ENCODE measurements at places on chromosomes 12 and 14. TPM values are rescaled to one million over a fixed set of nuclear protein-coding genes. Genes with fewer than 3 reads are reported as not detected.

DNA sequence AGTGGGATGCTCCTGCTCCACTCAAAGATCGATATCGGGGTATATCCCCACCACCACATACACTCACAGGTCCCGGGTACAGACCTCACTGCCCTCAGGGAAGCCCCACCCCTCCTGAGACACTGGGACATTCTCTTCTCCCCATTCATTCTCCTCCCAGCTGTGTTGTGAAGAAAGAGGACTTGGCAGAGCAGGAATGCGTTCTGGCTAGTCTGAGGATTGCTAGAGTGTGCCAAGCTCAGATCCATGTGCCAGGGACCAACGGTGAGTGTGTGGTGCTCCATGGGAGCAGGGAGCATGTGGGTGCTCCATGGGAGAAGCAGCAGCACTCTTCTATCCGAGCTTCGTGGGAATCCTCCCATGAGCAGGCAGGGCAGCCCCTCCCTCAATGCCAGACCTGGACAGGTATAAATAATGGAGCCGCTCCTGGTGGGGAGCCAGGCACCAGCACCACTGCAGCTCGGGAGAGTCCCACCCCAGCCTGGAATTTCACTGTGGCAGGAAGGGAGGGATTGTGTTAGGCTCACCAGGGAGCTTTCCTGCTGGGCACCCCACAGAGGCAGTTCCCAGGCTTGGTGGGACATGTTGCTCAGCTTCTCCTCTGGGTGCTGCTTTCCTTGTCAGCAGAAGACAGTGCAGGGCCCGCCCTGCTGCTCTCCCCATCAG is 2.3 kb upstream of the KRT5 start:
- no peak for DNase-seq

DNA sequence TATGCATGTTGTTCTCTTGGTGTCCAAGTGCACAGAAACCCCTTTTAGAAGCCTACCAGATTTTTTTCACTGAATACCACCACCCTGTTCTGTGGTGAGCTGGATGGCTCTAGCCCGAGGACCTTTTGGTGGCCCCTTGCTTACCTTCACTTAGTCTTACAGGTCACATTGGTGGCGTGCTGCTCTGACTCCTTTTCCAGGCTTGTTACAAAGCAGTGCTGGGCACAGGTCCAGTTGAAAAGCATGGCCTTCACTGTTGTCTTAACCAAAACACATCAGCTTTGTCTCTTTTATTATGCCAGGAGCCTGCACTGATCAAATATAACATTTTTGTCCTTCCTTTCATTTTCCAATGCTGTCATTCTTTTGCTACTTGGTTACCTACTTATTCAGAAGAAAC is 43.6 kb upstream of the ARHGAP5 start:
- no peak for DNase-seq

The ASPG gene
- total RNA-seq = not detected

- no peak for DNase-seq
These were observed 16.1 kb downstream of the TNFAIP2 start for GRCh38 chr14:103139132-103140025.

The TMEM229B gene
- total RNA-seq = 4.9 TPM

DNA sequence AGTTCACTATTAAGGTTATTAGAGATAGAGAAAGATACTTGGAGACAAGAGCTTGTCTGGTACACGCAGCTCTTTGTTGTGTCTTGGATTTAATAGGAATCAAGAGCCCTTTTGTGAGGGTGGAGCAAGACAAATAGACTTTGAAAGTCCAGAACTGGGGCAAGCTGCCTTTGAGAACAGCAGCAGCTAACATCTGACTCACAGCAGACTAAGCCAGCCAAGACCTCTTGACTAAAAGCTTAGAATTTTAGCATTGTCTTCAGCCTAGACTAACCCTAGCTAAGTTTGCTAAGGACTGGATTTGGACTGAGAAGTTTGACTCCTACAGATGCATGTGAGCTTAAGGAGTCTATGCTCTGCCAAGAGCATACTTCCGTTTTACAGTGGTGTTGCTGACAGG is 201.9 kb upstream of the RBM19 start:
- no peak for DNase-seq

DNA sequence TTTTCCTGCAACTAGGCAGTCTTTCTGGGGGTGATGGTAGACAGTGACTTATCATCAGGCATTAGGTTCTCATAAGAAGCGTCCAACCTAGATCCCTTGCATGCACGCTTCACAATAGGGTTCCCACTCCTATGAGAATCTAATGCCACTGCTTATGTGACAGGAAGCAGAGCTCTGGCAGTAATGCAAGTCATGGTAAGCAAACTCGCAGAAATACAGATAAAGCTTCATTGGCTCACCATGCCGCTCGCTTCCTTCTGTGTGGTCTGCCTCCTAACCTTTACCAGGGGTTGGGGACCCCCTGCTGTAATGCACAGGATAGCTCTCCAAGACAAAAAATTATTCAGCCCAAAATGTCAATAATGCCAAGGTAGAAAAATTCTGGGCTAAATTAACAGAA is 864.2 kb downstream of the TRHDE start:
- peak; percentile 41 for DNase-seq

DNA sequence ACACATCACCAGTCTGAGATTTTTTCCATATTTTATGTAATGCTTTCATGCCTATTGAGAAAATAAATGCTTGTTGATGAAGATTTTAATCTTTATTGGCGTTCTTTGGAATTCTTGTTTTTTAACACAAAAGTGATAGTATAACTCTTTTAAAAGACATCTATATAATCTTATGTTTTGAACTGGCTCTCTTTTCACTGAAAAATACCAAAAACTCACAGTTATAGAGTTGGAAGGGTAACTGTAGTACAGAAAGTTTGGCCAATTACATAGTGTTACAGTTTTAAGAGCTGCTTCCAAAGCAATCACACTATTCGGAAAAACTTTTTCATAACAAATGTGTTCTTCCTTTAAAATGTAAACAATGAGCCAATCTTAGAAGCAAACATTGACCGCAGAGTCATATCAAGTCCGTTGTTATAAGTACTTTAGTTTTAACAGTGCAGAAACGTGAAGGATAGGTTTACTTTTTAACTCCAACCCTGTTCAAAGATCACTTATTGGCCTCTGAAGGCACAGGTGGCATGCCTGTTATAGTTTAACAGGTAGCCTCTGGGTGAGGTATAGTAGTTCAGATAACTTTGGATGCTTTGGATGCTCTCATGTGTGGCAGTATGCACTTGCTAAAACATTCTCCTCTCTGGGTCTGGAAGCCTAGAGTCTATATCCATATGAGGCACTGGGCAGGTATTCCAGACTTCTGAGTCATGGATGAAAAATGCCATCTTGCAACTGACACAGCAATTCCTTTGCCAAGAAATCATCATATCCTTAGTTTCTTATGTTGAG is 12.1 kb upstream of the NTN4 start:
- peak; percentile 81 for DNase-seq

- DNase-seq = no peak
These were observed 62.3 kb downstream of the NIN start for GRCh38 chr14:50768680-50769079.

DNA sequence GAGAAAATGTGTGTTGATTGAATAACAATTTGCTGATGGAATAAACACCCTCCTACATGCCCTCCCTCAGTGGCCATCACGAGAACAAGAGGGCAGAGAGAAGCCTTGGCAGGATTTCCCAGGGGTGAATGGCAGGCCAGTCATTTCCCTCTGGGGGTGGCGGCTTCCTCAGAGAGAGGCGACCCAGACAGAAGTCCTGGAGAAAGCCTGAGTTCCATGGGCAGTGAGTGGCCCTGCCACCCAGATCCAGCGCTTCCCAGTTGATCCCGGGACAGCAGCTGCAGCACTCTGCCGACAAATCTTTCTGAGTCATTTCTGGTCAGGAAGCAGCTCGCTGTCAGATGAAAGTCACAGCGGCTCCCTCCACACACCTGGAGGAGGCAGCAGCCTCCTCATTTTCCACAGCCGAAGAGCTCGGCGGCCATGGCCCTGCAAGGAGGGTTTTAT is 123.0 kb downstream of the SCARB1 start:
- peak; percentile 59 for DNase-seq

GRCh38 chr14:69882116-69882864 is 3.1 kb downstream of the SMOC1 start:
- no peak for DNase-seq

DNA sequence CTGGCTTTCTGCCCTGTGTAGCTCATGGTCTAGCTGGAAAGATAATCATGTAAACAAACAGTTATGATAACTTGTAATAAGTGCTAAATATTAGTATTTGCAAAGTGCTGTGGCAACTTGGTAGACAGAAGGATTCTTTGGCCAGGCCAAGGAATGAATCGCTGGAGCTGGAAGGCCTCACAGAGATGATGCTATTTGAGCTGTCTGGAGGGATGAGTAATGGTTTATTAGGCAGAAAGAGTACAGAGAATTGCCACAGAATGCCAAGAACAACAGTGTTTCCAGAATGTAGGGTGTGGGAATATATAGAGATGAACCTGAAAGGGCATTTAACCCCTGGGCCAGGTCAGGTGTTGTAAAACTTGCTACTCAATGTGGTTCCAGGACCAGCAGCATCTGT is 27.6 kb downstream of the OTX2 start:
- DNase-seq = no peak

The SYNDIG1L gene
- total RNA-seq = not detected

DNA sequence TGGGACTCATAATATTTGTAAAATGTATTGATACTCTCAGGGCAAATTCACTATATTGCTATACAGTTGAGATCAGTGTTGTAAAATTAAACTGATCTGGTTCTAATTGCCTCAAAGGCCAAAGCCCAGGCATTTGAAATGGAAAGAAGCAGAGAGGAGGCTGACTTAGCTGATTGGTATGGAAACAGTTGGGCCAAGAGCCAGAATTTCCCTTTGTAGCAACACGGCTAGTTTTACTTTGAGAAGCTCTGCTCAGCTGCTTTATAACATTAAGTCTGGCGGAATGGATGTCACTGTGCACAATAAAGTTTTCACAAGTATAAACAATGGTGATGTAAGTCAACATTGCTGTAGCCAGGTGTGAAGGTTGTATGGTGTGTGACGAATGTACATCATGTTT is 186.4 kb downstream of the MSRB3 start:
- no peak for DNase-seq

- DNase-seq = peak; percentile 16
These were observed 261.6 kb downstream of the DACT1 start for GRCh38 chr14:58899317-58899713.

GRCh38 chr14:84610086-84610485 is 919.9 kb upstream of the FLRT2 start:
- DNase-seq = no peak

The CHGA gene
- not detected for total RNA-seq

DNA sequence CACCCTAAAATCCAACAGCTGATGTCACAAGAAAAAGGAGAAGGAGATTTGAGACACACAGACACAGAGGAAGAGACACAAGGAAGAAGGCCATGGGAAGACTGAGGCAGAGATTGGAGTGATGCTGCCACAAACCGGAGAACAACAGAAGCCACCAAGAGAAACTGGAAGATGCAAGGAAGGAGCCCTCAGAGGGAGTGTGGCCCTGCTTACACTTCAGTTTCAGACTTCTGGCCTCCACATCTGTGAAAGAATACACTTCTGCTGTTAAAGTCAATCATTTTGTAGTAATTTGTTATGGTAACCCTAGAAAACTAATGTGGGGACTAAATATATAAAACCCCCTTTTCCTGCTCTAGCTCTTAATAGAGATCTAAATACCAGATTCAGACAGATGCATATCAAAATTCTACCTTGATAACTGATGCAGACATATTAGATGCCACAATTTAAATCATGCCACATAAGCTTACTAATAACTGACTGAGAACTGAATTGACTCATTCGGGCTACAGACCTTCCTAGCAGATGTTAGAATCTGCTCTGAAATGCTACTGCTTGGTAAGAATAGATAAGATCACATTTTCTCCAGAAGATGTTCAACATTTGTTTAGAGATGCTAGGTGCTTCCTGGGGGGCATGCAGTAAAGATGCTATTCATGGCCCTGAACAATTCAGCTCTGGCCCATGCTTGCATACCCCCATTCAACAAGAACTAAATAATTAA is 113.1 kb upstream of the CCND2 start:
- DNase-seq = no peak

The FAIM2 gene
- total RNA-seq = not detected

DNA sequence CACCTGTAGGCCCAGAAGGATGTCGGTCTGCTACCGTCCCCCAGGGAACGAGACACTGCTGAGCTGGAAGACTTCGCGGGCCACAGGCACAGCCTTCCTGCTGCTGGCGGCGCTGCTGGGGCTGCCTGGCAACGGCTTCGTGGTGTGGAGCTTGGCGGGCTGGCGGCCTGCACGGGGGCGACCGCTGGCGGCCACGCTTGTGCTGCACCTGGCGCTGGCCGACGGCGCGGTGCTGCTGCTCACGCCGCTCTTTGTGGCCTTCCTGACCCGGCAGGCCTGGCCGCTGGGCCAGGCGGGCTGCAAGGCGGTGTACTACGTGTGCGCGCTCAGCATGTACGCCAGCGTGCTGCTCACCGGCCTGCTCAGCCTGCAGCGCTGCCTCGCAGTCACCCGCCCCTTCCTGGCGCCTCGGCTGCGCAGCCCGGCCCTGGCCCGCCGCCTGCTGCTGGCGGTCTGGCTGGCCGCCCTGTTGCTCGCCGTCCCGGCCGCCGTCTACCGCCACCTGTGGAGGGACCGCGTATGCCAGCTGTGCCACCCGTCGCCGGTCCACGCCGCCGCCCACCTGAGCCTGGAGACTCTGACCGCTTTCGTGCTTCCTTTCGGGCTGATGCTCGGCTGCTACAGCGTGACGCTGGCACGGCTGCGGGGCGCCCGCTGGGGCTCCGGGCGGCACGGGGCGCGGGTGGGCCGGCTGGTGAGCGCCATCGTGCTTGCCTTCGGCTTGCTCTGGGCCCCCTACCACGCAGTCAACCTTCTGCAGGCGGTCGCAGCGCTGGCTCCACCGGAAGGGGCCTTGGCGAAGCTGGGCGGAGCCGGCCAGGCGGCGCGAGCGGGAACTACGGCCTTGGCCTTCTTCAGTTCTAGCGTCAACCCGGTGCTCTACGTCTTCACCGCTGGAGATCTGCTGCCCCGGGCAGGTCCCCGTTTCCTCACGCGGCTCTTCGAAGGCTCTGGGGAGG is at the start of gene LTB4R:
Gene LTB4R (plus strand): TSS at position 857 of the 959 bp plus-strand sequence. CDS start 4,150 bp downstream, outside the sequence.
- DNase-seq = no peak

DNA sequence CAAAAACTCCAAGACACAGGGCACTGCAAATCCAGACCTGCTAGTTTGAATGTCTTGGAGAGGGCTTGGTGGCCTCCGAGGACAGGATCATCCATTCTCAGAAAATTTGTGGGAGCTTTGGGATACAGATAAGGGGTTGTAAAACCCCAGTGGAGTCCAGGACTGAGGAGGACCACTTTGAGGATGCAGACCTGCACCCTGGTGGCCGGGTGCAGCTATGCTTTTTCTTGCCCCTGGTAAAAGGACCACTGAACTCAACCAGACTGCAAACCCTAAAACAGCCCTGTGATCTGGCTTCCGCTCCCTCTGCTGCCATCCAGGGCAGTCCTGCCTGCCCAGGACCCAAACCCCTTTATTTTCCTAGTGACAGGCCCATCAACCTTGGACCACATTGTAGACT is 169.5 kb upstream of the DAAM1 start:
- no peak for DNase-seq

DNA sequence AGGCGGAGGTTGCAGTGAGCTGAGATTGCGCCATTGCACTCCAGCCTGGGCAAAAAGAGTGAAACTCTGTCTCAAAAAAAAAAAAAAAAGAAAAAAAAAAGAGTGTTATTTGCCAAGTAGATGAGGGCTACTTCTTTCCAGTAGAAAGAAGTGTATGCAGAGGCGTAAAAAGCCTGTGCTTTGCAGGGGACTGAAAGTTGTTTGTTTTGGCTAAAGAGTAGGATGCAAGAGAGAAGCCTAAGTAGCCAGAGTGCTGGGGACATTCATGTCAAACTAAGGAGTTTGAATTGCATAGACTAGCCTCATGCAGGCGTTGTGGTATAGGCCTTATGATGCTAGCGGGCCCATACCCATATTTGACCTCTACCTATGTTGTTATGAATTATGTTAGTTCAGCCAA is 9.5 kb downstream of the HSD17B6 start:
- no peak for DNase-seq

Measured in H4 (cell line).